ENCODE measurements at places on chromosomes 1 and 21. TPM values are rescaled to one million over a fixed set of nuclear protein-coding genes. Genes with fewer than 3 reads are reported as not detected.

DNA sequence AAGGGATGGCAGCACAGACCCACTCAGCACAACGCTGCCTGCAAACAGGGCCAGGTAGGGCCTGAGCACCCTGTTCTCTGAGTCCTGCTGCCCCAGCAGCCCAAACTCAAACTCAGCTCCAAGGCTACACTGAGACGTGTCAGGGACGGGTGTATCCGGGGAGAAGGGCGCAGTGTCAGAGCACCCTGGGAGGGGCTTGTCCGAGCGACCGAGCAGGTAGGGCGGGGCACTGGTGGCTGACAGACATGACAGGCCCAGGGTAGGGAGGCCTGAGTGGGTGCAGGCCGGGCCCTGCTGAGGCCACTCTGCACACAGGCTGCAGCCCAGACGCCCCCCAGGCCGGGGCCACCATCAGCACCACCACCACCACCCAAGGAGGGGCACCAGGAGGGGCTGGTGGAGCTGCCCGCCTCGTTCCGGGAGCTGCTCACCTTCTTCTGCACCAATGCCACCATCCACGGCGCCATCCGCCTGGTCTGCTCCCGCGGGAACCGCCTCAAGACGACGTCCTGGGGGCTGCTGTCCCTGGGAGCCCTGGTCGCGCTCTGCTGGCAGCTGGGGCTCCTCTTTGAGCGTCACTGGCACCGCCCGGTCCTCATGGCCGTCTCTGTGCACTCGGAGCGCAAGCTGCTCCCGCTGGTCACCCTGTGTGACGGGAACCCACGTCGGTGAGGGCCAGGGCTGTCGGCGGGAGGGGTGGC lies 5.5 kb downstream of the SCNN1D start:
- DNase-seq, result no peak

DNA sequence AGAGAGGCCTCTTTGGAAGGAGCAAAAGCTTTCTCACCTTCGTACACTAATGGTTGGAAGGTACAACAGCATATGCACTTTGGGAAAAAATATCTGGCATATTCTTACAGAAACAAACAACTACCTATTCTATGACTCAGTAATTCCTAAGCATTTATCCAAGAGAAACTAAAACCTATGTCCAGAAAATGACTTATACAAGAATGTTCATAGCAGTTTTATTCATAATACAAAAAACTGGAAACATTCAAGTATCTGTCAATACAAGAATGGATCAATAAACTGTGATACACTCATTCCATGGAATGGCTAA lies 8.2 kb downstream of the NBPF1 start:
- DNase-seq, result no peak

DNA sequence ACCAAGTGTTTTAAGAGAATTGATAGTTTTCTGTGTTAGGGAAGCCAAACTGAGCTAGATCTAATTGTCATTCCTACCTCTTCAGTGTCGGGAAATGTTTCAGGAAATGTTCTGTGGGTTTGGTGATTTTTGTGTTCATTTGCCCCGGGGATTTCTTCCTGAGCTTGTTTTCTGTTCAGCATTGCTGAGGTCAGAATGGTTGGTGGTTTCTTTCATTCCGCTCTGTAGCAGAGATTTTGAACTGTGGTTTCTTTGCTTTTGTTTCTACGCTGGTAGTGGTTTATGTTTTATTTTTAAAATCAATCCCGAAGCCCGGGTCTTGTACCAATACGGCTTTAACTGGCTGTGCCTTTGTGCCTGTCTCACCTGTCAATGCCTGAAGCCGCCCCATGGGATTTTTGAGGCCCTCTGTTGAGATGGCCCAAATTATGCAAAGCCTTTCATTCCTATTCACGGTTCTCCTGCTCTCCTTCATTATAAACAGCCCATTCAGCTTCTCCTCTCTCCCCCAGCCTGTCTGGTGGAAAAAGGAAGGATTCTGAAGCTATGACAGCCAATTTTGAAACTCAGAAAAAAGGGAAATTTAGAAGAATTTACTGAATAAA lies 417.2 kb upstream of the KAZN start:
- no peak for DNase-seq

DNA sequence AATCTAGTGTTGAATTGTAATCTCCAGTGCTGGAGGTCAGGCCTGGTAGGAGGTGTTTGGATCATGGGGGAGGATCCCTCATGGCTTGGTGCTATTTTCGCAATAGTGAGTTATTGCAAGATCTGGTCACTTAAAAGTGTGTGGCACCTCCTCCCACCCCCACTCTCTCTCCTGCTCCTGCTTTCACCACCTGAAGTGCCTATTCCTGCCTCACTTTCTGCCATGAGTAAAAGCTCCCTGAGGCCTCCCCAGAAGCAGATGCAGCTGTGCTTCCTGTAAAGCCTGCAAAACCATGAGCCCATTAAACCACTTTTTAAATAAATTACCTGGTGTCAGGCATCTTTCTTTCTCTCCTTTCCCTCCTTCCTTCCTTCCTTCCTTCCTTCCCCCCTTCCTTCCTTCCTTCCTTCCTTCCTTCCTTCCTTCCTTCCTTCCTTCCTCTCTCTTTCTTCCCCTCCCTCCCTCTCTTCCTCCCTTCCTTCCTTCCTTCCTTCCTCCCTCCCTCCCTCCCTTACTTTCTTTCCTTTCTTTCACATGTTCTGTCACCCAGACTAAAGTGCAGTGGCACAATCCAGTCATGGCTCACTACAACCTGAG lies 172.4 kb downstream of the C1orf21 start:
- no peak for DNase-seq

GRCh38 chr1:214414691-214415090 lies 133.7 kb downstream of the SMYD2 start:
- DNase-seq, result no peak

Gene LRRIQ3
- total RNA-seq, result 0.33 TPM
